RCC 7860 (cell line): ENCODE measurements at places on chromosomes 5 and 9.

DNA sequence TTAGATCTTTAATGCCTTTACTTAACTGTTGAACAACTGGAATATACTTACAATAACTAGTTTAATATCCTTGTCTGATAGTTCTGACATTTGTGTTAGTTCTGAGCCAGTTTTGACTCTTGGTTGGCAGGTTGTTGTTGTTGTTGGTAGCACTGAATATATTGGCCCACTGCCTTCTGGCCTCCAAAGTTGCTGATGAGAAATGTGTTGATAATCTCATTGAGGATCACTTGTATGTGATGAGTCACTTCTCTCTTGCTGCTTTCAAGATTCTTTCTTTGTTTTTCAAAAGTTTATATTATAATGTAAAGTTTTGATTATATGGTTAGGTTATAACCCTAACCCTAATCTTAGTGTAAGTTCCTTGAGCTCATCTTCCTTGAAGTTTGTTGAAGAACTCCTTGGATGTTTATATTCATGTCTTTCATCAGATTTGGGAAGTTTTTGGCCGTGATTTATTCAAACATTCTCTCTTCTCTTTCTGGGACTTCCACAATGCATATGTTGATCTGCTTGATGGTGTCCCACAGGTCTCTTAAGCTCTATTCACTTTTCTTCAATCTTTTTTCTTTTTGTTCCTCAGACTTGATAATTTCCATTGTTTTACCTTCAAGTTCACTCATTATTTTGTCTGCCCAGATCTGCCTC lies 149.7 kb downstream of the FGF18 start:
- no peak for DNase-seq

DNA sequence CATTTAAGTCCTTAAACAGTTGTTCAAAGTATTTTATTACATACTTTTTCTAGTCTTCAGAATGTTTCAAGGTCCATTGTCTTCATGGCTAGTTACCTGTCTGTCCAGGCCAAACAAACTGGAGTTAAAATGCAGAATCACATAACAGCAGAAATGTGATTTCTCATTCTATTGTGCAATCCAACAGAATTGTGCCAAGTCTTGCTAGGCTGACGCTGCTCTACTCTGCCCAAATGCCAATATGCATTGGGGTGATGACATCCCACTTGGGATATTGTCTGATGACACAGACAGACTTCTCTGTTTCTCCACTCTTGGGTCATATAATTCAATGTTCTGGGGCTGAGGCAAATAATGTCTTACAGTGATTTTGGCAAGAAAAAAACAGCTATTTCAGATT lies 5.2 kb upstream of the SLC22A5 start:
- no peak for DNase-seq

DNA sequence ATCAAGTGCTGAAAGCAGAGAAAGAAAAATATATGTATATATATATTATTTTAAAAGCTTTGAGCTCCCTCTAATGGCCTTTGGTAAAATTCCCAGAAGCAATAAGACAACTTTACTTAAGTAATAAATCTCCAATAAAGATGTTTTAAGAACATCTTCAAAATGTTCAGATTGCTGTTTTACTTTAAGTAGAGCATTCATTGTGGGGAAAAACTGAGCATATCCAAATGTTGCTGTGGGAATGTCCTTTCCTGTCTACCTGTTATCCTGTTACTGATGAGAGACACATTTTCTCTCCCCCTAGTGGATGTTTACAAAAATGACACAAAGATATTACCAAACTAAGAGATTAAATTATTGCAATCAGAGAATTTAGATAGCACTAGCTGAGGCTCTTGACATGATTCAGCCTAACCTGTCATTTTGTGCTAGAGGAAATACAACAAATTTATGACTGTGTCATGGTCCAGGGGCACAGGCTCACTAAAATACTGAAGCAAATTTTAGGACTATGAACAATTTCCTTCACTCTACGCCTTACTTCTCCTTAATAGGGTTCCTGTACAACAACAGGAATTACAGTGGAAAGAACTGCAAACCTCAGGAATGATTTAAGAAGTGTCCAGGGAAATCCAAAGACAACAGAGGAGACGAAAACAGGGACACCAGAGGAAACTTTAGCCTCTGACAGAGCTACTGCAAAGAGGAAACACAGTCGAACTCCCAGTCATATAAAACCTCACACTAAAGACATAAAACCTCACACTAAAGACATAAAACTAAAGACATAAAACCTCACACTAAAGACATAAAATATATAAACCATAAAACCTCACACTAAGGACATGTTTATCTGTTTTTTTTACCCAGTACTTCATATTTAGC lies 24.3 kb upstream of the PRRC1 start:
- peak; percentile 60 for DNase-seq

GRCh38 chr9:122265149-122265915 lies 650 bp downstream of the MRRF start:
- DNase-seq: peak; percentile 46

DNA sequence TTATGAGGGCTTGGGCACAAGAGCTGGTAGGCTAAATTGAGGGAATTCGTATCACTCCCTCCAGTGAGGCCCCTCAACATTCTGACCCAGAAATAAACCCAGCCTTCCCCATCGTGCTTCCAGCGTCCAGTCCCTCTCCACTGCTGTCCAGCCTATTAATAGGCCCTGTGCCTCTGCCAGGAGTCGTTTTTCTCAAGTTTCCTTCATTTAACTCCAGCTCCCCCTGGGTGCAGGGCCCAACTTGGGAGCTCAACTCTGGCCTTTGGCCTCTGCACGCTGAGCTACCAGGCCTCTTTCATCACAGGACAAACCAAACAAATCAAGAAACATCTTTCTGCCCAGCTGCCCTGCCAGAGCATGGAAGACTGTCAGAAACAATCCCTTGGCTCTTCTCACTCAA lies 10.0 kb downstream of the HBEGF start:
- DNase-seq: no peak

DNA sequence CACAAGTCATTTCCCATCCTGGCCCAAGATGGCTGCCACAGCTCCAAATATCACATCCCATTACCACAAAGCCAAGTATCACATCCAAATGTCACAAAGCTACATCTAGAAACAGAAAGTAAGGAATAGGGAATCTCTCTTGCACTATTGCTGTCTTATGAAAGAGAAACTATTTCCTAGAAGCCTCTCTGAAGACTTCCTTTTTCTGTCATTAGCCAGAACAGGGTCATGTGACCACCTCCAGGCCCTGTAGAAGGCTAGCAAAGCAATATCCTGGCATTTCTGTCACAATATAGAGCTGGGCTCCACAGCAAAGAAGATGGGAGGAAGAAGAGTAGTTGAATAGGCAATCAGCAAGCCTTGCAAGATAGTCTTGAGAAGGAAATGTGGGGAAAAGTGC lies 99.2 kb downstream of the SH3TC2 start:
- no peak for DNase-seq

- no peak for DNase-seq
Observed at GRCh38 chr5:158532739-158533138, 567.0 kb downstream of the EBF1 start.

DNA sequence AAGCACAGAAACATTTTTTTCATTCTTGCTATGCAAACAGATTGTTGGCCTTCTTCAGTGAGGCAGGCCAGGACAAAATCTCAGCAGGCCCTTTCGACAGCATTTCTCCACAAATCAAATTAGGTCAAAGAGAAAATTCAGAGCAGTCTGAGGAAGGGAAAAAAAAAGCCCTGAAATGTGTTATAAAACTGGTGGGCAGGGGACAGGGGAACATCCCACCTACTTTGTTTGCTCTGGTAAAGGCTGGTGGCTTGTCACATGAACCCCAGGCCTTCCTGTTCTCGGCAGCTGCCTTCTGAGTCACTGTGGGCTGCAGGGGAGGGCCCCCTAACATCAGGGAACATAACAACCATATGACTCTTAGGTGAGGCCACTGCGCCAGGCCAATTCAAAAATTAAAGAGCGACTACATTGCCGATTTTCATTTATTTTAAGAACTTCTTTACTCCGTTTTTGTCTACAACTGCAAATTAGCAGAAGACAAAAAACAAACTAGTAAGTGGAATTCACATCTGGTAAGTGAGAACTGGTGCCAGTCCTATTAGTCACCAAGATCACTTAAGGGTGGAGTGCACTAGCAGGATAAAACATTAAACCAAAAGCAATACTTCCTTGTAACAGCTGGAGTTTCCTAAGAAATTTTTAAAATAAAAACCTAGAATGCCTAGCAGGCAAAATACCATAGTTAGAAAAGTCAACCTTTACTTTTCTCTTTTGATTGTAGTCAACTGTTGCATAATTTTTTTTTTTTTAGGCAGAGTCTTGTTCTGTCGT lies 46.2 kb upstream of the DENND4C start:
- DNase-seq: peak; percentile 76

DNA sequence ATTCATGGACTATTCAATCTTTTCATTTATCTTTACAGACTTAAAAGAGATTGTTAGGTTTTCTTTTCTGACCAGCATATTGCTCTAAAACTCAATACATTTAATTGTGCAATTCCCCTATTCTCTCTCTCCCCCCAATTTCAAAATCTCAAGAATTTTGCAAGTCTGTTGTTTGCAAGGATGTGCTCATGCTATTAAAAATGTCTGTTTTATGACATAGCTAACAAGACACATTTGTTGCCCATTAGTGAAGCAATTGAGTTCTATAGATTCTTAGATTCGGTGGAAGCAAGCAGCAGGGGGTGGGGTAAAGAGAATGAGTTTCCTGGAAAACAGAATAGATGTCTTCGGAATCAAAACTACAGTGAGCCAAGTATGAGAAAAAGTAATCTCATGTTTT lies 8.5 kb upstream of the CSNK1A1 start:
- no peak for DNase-seq

DNA sequence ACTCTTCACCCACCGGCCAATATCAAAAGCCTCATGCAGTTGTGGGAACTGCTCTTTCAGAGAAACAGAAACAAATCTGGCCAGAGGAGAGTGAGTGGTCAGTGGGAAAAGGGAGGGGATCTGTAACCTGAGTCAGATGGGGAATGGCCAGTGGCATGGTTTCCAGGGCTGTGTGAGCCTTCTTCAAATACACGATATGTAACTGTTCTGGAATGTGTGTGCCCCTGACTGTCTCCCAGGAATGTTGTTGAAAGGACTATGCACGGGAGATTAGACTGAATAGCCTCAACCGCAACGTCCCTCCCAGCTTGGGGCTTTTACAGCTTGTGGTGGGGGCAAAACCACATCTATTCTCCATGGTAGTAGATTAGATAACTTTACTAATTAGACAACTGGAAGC lies 60.8 kb downstream of the SH3TC2 start:
- DNase-seq: peak; percentile 100

- DNase-seq: no peak
Observed at GRCh38 chr9:91074866-91075265, 273.2 kb downstream of the SYK start.

DNA sequence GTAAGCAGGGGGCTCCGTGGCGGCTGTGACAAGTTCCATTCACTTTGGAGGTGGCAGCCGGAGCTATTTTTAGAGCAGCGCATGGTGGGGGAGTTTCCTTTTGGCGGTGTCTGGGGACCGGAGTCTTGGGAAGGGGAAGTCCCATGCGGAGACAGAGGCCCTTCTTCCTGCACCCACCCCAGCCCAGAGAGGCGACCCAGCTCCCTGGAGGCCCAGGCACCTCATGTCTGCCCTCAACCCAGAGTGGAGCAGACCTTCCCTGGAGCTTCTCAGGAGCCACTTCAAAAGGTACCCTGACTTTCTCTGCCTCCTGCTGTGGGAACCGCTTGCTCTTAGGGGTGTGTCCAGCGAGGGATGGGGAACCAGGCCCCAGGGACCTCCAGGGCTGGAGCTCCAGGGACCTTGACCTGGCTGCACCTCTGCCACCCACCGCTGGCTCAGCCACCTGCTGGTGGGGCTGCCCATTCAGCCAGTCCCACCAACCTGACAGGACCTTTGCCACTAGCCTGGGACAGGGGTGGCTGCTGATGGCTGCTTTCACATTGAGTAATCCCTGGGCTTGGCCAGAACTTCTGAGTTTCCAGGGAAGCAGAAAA lies 34.1 kb downstream of the NEK6 start:
- peak; percentile 7 for DNase-seq

DNA sequence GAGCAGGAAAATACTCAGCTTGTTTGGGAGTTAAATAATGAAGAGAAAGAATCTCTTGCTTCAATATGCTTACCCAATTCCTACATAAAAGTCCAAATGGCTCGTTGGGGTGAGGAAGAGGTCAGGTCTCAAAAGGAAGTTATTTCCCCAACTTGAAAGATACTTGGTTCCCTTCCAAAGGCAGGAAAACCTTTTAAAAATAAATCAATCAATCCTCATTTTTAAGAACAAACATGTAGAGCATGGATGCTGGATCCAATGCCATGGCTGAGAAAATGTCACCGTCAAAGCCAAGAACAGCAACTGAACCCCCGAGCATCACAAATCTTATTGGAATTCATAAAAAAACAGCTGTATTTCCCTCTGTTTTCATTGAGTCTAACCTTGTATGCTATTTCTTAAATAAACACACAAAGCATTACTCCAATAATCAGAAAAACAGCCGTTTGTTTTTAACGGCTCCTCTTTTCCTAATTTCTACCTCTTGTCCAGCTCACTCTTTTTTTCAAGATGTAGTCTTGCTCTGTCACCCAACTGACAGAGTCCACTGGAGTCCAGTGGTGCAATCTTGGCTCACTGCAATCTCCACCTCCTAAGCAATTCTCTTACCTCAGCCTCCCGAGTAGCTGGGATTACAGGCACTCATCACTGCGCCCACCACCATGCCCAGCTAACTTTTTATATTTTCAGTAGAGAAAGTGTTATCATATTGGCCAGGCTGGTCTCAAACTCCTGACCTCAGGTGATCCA lies 140.7 kb downstream of the GNA14 start:
- no peak for DNase-seq

DNA sequence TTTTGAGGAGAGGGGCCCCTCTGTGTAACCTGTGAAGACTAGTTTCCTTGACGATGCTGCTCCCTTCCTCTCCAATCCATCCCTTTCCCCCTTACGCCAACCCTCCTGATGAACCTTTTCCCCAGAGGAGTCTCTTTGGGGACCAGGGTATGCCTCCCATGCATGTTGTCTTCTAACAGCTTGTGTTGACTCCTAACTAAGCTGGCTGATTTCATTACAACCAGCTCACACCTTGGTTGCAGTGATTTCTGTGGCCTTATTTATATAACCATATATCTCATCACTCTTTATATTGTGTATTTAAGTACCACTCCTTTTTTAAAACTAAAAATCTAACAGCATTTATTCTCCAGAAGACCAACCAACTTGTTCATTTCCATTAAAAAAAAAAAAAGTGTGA lies 42.5 kb downstream of the SFXN1 start:
- DNase-seq: no peak

DNA sequence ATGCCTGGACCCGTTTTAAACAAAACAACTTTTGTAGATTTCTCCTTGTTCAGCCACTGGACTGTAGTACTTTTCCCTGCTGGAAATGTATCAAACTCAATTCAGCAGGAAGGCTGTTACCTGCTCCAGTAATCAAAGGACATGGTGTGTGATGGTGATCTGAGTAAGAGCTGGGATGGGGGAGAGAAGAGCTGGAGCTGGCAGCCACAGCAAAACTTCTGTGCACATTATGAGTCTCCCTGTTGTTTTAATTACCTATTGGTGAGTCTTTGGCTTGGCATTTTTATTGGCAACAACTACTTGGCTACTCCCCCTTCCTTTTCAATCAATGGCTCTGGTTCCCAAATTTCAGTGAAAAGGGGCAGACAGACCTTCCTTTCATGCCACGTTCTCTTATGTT lies 9.7 kb downstream of the NREP start:
- peak; percentile 77 for DNase-seq
